NCI-H774 (cell line): ENCODE measurements at places on chromosomes 7 and 10.

DNA sequence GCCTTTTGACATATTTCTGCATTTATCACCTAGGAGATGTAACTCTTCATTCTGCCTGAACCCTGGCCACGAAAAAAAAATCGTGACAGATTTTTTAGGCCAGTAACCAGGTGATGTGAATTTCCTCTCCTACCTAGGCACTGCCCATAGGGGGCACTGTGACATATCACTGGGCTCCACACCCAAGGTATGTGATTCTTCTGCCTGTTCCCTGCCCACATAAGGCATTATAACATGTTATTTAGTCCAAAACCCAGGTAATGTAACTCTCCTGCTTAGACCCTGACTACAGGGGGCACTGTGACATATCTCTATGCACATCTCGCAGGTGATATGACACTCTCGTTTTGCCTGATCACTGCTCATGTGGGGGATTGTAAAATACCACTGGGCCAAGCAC, 29.5 kb upstream of the ZNF107 start:
- DNase-seq, result no peak

DNA sequence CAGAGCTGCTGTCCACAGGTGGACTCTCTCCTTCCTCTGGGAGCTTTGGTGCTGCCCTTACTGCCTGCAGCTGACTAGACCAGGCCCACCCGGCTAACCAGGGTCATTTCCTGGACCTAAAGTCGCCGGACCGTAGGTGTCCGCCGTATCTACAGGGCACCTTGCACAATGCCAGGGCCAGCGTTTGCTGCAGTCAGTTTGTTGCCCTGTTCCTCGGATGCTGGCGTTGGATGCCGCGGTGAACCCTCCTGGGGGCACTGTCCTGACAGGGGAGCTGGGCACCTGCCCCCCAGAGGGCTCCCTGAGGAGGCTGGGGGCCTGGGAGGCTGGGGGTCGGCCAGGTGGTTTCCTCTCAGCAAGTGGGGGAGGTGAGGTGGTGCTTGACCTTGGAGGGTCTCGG, 96.6 kb downstream of the UNCX start:
- DNase-seq, result no peak

DNA sequence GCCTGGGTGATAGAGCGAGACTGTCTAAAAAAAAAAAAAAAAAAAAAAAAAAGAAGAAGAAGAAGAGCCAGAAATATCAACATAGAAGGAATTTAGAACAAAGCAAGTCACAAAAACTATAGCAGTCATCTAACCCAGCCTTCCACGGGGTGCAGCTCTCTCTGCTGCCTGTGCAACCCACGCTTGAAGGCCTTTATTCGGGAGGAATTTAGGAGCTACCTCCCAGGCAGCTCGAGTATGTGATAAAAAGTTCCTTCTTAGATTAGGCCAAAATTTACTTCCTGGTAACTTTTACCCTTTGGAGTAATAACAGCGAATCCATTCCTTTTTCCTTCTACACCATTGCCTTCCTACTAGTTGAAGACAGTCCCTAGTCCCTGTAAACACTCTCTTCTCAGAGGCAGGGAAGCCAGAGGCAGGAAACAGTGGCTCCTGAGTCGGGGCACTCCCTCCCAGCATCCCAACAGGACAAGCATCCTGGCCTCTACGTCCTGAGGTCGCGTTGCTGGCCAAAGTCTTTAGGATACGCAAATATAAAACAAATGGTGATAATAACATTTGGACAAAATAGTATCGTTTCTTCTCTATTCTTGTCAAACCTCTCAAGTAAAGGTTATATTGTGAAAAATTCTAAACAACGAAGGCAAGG, 109.3 kb upstream of the KMT2C start:
- no peak for DNase-seq

DNA sequence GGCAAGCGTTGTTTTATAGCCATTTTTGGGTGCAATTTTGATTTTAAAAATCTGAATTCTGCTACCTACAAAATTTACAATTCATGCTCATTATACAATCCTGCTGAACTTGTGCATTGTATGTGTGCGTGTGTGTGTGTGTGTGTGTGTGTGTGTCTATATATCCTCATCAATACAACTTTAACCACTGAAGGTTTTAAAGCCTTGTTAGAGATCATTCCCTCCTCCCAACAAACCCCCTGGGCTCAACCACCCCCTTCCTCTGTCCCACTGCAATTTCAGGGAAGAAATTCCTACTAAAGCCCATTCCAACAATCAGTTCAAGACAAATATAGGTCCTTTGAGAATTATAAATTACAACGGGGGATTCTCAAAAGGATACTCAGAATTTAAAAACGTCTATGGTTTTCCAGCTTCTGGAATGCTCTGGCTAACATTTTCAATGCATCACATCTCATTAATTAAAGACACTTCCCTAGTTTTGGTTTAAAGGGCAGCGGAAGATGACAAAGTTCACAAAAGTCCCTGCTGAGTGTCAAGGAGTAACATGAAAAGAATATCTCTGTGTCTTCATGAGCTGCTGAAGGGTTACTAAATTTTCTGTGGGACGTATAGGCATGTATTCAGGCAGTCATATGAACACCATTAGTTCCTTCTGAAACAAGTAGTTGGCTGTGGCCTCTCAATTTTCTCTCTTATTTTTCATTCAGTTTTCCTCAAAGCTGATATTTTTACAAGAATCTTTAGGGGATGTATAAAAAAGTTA, 889 bp upstream of the SEMA3A start:
- no peak for DNase-seq

DNA sequence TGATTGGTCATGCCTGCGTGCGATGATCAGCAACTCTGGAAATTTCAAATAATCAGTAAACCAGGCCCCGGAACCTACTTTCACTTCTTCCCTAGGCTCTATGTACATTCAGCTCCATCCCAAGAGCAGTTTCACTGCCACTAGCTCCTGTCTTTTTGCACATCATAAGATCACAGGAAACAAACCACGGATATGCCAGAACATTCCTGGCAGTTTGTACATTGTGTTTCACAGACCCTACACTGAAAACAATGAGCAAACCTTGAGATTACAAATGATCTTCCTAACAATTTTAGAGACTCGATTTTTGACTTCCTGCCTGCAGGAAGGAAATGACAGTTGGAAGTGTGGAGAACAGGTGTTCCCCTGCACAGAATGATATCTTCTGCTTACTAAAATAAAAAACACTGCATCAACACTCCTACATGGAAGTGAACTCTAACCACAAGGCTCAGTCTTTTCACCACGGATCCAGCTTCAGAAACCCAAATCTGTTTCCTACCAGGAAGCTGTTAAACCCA, 7.6 kb upstream of the TMEM236 start:
- no peak for DNase-seq

GRCh38 chr10:126321440-126321839, 66.8 kb downstream of the ADAM12 start:
- no peak for DNase-seq

GRCh38 chr7:95246831-95247370, 77.4 kb downstream of the PON1 start:
- DNase-seq, result peak; percentile 77

GRCh38 chr7:149468208-149468607, 7.3 kb upstream of the ZNF777 start:
- no peak for DNase-seq

DNA sequence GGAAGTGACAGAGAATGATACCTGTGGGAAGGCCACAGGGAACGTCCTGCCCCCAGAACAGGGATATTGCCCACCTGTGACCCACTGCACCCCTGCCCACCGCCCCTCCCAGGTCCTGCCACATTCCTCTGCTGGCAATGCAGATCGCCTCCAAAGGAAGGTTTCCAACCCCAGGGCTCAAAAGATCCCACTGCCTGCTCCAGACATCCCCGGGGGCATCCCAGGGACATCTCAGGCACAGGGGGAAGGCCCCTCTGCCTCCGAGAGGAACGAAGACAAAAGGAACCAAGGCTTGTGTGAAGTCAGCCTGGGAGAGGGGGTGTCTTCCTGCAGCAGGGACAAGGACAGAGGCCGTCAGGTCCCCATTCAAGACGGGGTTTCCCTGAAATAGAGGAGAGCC, 28.5 kb downstream of the NUDT1 start:
- no peak for DNase-seq

- no peak for DNase-seq
Observed at GRCh38 chr7:14777806-14778205, 124.7 kb downstream of the DGKB start.

GRCh38 chr7:152661479-152661878, 14.5 kb downstream of the XRCC2 start:
- DNase-seq, result no peak

DNA sequence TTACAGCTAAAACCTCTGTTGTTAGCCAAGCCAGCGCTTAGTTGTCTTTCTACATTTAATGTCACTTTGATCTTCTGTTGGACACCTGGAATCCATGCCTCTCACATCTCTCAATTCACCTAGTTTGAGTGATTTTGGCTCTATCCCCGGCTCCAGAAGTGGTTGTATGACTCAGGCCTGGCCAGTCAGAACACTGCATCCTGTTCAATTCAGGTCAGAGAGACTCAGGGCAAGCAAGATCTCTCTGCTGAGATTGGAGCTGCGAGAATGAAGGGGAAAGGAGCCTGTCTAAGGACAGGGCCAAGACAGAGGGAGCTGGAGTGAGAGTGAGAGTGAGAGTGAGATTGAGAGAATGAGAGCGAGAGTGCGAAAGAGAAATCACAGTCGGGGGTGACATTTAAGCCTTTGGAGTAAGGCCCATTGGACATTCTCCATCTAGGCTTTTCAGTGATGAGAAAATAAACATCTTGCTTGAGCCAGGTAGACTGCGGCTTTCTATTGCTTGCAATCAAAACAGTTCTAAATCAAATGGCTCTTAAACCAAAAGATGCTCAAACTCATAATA, 83.3 kb upstream of the DYNC1I1 start:
- no peak for DNase-seq
